ENCODE measurements at places on chromosomes 4 and X.
A peak's percentile ranks its signal among the peaks of the same experiment; 100 is the strongest.

DNA sequence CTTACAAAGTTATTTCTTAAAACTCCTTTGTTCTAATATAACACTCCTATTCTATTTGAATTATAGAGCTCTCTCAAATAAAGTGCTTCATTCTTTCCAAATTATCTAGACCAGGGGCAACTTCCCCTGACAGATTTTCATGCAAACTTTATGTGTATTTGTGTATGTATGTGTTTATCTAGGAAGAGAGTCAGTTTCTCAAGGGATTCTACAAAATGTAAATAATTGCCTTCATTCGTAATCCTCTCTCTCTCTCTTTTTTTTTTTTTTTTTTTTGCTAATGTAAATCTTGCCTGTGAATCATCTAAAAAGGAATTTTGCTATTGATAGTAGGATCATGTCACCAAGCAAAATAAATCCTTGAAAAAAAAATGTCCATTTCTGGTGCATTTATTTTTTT is 38.9 kb upstream of the RBPJ start:
- no peak for DNase-seq

- no peak for DNase-seq
Measured at GRCh38 chrX:109356684-109357083, 125.2 kb downstream of the GUCY2F start.

DNA sequence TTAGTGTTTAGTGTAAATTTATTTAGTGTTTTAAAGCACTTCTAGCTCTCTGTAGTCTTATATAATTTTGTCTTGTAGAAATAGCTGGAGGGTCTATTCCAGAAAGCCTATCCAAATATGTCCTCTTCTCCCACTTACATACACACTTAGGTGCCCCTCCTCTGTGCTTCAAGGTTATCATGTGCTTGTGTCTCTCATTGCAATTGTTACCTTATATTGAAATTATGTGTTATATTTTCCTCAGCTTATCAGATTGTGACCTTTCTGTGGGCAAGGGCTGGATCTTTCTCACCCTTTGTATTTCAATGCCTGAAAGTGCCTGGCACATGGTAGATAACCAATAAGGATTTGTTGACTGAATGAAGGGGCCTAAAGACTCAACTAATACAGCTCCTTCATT is 18.4 kb downstream of the WDR44 start:
- no peak for DNase-seq

- no peak for DNase-seq
Measured at GRCh38 chr4:2179717-2180116, 62.2 kb downstream of the HAUS3 start.

DNA sequence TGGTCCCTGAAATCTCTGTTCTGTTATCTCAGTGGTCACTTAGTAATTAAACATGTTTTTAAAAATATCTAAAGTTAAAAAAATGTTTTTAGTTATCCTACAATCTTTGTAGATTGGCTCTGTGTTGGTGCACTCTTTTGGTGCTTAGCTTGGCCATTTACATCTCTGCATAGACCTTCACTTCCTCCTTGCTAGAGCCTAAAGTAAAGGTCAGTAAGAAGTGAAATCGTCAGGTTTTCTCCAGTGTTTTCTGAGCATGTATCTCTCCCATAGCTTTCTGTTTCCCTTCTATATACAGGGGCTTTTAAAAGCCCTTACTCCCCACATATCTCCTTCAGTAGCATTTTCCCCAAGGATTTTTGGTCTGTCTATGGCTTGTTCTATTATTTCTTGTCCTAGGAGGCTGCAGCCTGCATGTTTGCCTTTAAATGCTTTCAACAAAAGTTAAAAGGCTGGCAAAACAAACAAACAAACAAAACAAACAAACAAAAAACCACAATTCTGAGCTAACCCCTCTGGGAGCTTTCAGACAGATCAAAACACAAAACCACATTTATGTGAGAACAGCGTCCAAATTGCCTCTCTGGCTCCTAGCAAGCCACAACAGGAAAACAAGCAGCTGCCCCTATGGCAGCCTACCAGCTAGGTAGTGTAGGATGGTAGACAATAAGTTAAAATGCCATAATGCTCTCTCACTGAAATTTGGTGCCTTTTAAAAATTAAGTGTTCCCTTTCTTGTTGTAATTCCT is 27.3 kb upstream of the GPRASP2 start:
- no peak for DNase-seq

- no peak for DNase-seq
Measured at GRCh38 chr4:188976644-188977115, 837.4 kb downstream of the TRIML1 start.

- no peak for DNase-seq
Measured at GRCh38 chr4:53816561-53816960, 225.3 kb upstream of the LNX1 start.

GRCh38 chr4:180615746-180616145 is 1627.5 kb upstream of the TENM3 start:
- no peak for DNase-seq

DNA sequence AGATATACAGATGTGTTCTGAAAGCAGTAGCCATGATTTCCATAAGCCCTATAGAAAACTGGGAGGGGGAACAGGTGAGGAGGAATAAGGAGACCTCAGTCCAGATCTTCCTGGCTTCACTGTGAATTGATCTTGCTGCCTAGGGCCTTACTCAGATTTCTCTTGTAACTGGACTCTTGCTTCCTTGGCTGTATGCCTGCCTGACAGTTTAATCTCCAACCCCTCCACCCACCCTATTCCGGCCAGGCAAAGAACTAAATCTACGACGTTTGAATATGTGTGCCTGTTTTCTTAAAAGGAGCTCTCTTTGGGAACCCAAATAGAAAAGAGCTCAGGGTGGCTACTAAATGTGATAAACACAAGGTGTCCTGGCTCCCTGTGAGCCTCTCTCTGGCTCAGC is 173.0 kb downstream of the GPC3 start:
- DNase-seq, result no peak

- DNase-seq, result no peak
Measured at GRCh38 chr4:113823291-113823659, 61.7 kb upstream of the CAMK2D start.

- peak; percentile 56 for DNase-seq
Measured at GRCh38 chrX:136767104-136767941, 13.4 kb downstream of the ARHGEF6 start.

GRCh38 chr4:7390906-7391636 is 43.7 kb downstream of the PSAPL1 start:
- no peak for DNase-seq

Data from stimulated activated naive CD8-positive, alpha-beta T cell treated with anti-CD3 and anti-CD28 coated beads, Interleukin-15, Interleukin-2, amounts not matched to agents 100 U/mL and 50 U/mL, for 24 hours (primary cell).